ENCODE measurements at places on chromosomes 2 and 18.

- no peak for DNase-seq
Measured at GRCh38 chr2:8835279-8835678, 2.1 kb downstream of the KIDINS220 start.

DNA sequence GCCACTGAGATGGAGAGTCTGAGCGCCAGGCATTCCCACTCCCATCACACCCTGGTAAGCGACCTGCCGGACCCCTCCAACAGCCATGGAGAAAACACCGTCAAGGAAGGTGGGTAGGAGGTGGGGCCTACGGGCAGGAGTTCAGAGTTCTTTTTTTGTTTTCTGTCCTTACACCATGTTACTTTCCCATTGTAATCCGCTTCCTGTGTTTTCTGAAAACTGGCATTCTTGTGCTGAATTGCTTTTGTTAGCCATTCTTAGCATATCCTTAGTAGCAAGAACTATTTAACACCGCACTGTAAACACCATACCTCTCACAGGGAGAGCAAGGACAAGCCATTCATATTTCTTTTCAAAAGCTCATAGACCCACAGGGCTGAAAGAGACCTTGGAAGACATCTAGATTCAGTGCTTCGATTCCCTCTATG is 46.2 kb downstream of the UNC80 start:
- no peak for DNase-seq

GRCh38 chr2:103233691-103234090 is 471.9 kb downstream of the TMEM182 start:
- no peak for DNase-seq

DNA sequence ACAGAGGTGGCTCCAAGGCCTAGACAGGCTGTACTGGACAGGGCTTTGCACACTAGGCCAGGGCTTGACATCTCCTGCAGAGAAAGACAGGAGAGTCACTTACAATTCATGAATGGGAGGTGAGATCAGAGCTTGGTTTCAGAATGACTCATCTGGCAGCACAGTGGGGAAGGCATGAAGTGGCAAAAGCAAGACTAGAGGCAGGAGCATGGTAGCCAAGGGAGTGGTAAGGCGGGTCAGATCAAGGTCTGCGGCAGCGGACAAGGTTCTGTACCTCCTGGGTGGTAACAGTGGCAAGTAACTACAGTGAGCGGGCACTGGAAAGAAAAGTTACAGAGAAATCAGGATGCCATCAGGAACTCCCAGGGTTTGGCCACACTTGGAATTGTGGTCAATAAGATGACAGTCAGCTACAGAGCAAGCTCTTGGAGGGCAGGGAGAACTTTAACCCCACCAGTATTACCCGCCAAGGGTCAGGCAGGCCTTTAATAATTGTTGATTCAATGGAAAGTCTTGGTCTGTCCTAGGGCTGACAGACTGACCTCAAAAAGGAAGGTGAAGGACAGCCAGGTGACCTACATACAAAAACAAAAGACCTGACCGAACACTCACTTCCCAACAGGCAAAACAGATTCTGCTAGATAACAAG is 5.7 kb downstream of the MCFD2 start:
- DNase-seq, result no peak

GRCh38 chr2:197128897-197129296 is 181.7 kb downstream of the ANKRD44 start:
- DNase-seq, result no peak

GRCh38 chr2:144595279-144595678 is 75.4 kb upstream of the ZEB2 start:
- no peak for DNase-seq

GRCh38 chr2:88136817-88137216 is 9.0 kb upstream of the FABP1 start:
- DNase-seq, result no peak

DNA sequence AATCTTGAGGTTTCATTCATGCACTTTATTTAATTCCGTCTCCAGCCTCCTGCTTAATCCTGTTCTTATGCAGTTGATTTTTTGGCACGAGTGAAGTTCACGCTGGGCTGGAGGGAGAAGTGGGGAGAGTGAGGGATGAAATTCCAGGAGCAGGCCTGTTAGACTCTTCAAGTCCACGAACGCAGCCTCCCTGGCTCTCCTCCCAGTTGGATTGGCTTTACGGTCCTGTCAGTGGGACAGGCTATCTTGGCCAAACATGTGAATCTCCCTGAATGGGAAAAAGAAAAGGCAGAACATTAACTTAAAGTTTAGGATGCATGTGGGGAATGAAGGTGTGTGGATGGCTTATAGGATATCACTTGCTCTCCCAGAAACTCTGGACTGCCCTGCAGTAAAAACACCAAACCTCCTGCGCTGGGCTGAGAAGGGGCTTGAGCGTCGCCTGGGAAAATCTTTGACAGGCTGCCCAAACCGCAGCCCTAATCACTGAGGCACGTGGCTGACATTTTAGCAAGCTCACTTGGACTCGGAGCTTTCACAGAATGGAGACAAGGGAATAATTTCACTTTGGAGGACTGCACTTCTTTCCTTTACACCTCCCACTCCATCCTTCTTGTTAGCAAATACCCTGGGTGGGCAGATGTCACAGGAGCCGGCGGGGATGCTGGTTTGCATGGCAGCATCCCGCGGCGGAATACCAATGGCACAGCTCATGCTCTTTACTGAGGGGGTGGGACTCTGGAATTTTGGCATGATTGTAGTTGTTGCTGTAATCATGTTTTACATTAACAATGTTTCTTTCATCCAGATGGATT is 93.9 kb downstream of the ACKR3 start:
- no peak for DNase-seq

DNA sequence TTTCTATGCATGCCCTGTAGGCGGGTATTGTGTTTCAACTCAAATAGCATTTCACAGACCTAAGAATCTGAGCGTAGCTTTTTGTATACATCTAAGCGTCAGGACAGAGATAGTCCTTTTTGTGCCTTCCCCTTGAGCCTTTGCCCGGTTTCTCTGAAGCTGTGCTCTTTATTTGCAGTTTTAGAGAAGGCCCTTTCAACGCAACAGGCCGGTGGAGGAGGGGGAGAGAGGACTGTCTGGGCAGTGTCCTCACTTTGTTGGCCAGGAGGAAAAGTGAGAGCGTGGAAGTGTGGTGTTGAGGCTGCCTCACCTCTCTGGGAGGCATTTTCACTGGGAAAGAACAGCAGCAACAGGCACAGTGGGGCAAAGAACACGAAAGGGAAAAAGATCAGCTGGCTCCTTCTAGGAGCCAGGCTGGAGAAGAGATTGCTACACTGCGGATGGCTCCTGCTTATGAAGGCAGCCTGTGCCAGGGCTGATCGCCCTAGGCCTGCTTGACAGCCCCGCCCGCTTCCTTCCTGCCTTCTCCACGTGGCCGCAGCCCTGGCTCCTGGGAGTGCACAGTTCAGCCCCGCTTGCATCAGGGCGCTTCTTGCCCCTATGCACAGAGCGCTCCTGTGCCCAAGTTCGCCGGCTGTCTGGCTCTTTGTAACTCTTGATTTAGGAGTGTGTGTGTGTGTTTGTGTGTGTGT is 195.6 kb upstream of the POU3F3 start:
- no peak for DNase-seq

DNA sequence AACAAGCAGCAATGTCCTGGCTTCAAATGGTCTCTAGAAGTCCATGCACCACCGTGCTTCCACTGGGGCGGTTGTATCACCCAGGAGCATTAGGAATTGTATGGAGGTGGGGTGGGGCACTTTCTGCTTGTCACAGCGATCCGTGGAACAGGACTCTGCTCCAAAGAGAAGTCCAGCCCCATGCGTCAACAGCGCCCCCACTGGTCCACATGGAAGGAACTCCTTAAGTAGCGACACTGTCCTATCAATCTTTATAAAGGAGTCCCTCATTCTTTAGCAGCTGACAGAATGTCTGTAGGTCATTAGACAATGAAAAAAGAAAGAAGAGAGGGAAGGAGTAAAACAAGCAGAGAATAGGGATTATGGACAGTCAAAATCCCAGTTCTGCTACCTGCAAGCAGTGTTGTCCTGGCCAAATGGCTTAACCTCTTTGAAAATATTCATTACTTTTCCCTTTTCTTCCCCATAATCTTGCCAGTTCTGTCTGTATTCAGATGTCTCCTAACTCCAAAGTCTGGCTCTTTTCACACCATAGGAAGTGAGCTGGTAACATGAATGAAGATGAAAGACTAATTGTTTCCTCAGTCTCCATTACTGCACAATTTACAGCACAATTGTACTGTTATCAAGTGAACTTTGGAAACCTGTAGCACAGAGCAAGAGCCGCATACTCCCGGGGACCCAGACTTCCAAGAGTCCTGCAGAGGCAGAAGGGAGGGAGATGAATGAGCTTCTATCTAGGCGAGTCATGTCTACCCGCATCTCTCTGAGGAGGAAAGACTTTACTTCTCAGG is 9.9 kb downstream of the NFE2L2 start:
- no peak for DNase-seq

DNA sequence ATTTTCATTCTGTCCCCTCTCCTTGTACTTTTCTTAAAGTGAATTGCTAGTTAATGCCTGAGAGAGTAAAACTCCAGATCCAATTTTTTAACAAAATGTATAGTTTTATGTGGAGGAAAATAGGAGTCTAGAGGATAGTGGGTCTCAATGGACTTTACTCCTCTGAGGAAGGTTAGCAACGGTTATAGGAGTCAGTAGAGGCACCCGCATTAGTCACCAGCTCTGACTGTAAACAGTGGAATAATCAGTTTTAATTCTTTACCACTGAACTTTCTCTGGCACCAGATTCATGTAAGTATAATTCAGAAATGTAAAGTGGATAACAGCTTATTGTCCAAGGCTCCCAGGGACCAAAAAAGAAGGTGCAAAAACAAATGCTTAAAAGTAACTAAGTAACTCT is 38.7 kb upstream of the HNMT start:
- DNase-seq, result no peak

GRCh38 chr2:231185886-231186285 is 12.5 kb upstream of the ARMC9 start:
- DNase-seq, result no peak

- no peak for DNase-seq
Measured at GRCh38 chr2:74399785-74400184, 19.7 kb upstream of the DCTN1 start.

- no peak for DNase-seq
Measured at GRCh38 chr2:131827481-131828163, 299.9 kb downstream of the CCDC74A start.

DNA sequence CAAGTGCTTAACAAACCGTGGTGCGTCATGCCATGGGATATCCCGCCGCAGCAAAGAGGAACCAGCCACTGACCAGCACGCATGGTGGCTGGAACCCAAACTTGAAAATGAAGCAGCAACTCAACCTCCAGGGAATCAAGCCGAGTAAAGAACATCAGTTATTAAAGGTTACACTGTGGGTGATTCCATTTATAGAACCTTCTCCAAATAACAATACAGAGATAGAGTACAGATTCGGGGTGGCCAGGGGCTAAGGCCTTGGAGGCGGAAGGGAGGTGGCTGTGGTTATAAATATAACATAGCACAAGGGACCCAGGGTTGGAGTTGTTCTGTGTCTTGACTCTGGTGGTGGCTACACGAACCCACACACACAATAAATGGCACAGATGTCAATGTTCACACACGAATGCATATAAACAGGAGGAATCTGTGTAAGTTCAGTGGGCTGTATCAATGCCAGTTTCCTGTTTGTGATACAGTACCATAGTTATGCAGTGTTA is 123.1 kb downstream of the EIPR1 start:
- no peak for DNase-seq

DNA sequence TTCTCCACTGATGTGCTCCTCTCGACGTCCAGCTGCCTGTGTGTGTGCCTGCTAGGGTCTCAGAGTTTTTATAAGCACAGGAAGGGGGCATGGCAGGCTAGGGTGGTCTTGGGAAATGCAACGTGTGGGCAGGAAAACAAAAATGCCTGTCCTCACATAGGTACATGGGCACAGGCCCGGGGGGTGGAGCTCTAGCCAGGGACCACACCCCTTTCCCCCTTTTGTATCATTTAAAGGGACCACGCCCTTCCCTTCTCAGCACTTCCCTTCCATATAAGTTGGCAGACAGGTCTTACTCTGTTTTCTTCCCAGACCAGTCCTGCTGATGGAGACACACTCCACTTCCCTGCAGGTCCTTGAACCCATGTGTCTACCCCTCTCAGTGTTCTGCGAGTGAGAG is 645.0 kb downstream of the CBLN2 start:
- no peak for DNase-seq

- DNase-seq, result no peak
Measured at GRCh38 chr2:169716238-169716886, 17.3 kb upstream of the KLHL23 start.

GRCh38 chr2:216991563-216991962 is 131.7 kb upstream of the TNP1 start:
- no peak for DNase-seq

DNA sequence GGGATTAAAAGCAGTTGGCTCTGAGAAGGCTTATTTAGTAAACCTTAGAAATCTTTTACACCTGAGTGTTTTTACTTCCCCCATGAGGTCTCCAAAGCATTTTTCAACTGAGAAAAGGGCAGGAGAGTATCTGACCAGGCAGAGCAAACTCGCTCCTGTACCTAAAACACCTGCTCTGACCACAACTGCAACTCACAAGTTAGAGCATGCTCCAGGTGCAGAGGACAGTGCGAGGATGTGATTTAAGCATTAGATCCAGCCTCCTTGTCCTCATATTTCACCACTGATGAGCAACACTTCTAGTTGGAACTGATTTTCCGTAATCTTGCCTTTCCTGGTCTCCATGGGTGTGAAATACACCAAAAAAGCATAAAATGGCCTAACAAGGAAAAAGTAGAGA is 34.5 kb upstream of the TBC1D8 start:
- no peak for DNase-seq

DNA sequence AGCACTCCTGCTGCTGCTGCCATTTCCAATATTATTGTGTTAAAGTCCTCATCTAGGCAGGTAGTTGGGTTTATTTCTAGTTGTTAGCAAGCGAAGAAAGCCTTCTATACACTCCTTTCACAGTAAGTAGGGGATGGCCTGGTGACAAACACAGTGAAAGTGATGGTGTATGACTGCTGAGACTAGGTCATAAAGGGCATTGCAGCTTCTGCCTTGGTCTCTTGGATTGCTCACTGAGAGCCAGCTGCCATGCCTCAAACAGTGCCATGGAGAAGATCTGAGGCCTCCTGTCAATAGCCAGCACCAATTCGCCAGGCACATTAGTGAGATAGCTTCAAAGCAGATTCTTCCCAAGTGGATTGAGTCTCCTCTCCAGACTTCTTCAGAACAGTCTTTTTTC is 27.6 kb upstream of the MSTN start:
- DNase-seq, result no peak

DNA sequence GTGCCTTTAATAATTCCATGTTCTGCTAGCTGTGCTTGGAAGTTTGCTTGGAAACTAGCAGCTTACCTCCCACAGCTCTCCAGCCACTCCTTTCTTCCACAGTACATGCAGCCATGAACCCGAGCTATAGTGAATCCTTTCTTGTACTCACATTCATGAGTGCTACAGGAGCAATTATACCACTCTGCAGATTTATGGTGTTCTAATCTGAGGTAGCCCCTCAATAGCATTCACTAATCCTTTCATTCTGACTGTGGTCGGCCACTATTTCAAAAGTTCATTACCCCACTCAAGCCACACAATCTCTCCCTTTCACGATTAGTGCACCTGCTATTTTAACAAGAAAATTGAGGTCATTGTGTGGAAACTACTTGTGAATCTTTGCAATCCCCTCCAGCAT is 53.2 kb downstream of the CSRNP3 start:
- DNase-seq, result no peak

GRCh38 chr2:26969077-26969844 is 1.2 kb upstream of the MAPRE3 start:
- DNase-seq, result no peak

All from activated CD4-positive, alpha-beta T cell treated with anti-CD3 and anti-CD28 coated beads for 24 hours (primary cell).